ENCODE measurements at places on chromosomes 11 and 22.

GRCh38 chr11:17479284-17480214, 2.9 kb upstream of the ABCC8 start:
- DNase-seq = no peak

DNA sequence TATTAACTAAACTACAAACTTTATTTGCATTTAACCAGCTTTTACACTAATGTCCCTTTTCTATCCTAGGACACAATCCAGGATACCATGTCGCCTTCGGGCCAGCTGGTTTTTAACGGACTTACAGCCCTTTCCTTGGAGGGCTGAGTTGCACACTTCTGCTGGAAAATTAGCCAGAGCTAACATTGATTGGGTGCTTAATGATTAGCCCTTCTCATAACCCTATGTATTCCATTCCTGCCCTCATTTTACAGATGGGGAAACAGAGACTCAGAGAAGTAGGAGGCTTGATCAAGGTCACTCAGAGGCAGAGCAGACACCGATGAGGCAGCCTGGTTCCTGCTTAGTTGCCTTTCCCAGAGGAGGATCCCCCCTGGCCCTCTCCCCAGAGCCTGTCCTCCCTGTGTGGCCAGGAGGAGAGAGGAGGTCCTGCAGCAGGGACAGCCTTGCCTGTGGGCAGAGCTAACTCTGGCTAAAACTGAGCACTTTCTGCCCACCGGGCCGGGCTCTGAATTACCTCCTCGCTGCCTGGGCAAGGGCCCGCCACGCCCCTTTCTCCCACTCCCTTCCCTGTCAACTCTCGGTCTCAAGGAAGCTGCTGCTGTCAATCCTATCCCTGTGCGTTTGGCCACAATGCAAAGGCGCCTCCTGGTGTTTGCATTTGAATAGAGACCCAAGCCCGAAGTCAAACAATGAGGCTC, 59.6 kb upstream of the PAX6 start:
- no peak for DNase-seq

DNA sequence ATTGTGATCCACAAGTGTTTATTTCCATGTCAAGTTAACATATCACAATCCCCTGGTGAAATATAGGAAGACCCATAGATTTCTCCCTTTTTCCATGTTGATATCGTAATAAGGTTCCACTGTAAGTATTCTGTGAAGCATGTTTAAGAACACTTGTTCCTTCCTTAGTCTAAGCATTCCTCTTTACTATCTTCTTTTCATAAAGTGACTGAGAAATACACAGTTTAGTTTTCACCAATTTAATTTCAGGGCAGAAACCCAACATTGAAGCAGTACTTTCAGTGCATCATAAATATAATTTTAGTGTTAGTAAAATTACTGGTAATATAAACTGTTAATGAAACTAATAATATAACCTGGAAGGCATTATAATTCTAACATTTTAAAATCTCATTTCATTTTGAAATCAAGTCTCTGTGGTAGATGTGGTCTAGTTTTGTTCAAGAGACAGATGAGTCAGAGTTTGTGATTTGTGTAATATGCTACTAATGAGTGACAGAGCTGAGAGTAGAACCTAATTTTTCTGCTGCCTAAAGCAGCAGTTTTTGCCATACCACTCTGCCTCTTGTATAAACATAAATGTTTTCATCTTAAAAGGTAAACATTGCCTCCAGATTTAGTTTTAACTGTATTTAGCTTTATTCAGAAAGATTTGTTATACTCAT, 79.4 kb downstream of the ATM start:
- no peak for DNase-seq

- no peak for DNase-seq
Observed at GRCh38 chr11:88480223-88480622, 142.7 kb upstream of the CTSC start.

DNA sequence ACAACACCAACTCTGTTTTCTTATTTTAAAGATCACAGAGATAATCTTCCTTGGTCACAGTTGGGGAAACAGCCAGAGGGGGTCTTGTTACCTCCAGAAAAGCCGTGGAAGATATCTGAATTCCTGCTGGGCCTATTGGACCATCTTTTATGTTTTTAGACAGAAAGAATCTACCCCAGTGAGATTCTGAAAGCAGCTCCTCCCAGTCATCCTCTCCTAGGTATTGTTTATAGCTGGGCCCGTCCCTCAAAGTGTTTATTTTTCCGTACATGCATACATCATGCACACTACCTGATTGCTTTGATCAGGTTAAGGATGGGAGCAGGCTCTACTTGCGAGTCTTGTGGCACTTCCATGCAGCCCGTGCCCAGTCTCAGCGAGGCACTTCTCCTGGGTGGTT, 742.4 kb downstream of the NTM start:
- DNase-seq = no peak

GRCh38 chr11:937841-938261, 12.2 kb downstream of the AP2A2 start:
- DNase-seq = no peak

- no peak for DNase-seq
Observed at GRCh38 chr22:19750507-19751490, 9.8 kb upstream of the TBX1 start.

GRCh38 chr11:19547044-19547443, 165.6 kb upstream of the NAV2 start:
- no peak for DNase-seq

GRCh38 chr11:125564357-125564756, 4.9 kb upstream of the EI24 start:
- DNase-seq = no peak

- peak; percentile 43 for DNase-seq
Observed at GRCh38 chr11:61567286-61568061, 13.4 kb downstream of the SYT7 start.

GRCh38 chr11:120035756-120036155, 102.2 kb downstream of the TRIM29 start:
- no peak for DNase-seq

DNA sequence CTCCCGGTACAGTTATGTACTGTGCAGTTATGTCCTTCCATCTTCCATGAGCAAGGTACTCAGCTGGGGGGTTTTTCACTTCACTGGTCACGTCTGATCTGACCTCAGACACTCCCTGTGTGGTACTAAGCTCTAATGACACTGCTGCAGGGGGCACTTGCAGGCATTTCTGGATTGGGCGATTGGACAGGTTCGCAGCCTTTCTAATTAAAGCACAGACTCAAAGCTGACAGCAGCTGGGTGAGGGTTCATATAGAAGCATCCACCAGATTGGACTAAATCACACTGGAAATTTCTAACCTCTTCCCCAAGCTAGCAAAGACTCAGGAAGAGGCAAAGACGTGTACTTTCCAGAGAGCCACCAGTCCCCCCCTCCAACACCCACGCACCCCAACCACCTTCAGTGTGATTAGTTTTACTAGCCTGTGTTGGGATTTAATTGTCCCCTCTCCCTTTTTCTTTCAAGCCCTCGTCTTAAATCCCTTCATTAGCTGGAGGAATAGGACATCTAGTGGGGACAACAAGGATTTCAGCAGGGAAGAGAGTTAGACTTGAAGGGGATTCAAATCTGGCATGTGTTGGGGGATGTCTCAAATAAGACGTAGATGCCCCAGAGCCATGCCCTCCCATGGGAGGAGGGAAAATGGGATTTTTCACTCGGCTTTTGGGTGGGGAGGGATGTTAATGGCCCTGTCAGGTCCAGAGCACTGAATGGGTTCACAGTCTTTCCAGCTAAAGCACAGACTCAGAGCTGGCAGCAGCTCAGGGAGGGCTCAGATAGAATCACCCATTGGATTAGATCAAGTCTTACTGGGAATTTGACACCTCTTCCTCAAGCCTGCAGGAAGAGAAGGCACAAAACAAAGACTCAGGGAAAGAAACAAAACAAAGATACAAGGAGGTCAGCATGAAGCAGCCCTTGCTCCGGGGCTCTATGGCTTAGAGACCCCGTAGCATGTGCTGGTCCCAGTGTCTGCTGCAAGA, 10.9 kb downstream of the INS start:
- no peak for DNase-seq

- DNase-seq = no peak
Observed at GRCh38 chr11:134480136-134480712, 68.2 kb upstream of the B3GAT1 start.

- no peak for DNase-seq
Observed at GRCh38 chr22:20885557-20886323, 26.9 kb downstream of the SNAP29 start.

DNA sequence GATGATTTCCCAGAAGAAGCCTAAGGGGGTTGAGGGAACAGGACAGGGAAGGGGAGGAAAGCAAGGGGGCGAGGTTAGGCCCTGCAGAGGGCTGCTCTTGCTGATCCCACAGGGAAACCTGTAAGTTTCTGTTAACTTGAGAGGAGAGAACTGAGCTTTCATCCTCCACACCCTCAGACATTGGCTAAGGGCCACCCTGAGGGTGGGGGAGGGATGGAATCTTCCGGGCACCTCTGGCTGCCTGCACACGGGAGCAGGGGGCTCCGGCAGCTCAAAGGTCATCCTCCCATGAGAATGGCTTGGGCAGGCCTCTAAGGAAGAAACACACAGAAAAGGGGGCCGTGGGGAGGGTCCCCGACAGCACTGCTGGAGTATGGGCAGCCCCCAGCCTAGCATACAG, 108.1 kb downstream of the TSPAN18 start:
- no peak for DNase-seq

DNA sequence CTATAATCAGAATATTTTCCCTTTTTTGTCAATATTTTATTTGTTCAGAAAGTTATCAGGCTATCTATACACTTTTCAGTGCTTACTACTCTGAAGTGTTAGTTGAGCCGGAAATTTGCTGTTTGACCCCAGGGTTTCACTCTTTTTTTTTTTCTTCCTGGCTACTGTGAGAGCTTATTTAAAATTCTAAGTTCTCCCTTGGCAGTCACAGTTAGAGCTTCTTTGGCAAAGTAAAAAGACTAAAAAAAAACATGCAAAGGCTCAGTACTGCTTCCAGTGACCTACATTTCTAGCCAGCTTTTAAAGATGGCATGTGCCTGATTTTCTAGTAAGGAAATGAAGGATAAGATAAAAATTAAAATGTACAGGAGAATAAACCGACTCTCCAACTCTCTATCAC, 48.4 kb downstream of the ELP4 start:
- no peak for DNase-seq

- no peak for DNase-seq
Observed at GRCh38 chr11:101765932-101766331, 148.9 kb upstream of the CEP126 start.

- DNase-seq = no peak
Observed at GRCh38 chr11:65685981-65686380, 23.3 kb upstream of the RELA start.

- no peak for DNase-seq
Observed at GRCh38 chr11:74971424-74971823, 17.3 kb upstream of the NEU3 start.

GRCh38 chr22:18023509-18024275, 669 bp downstream of the MICAL3 start:
- no peak for DNase-seq

GRCh38 chr11:86246293-86246675, 1.7 kb downstream of the EED start:
- no peak for DNase-seq

GRCh38 chr11:123145220-123145619, 49.8 kb downstream of the CLMP start:
- no peak for DNase-seq

GRCh38 chr11:8267831-8268529, 4.3 kb upstream of the LMO1 start:
- DNase-seq = no peak

GRCh38 chr11:91952056-91952455, 272.6 kb upstream of the FAT3 start:
- DNase-seq = no peak

DNA sequence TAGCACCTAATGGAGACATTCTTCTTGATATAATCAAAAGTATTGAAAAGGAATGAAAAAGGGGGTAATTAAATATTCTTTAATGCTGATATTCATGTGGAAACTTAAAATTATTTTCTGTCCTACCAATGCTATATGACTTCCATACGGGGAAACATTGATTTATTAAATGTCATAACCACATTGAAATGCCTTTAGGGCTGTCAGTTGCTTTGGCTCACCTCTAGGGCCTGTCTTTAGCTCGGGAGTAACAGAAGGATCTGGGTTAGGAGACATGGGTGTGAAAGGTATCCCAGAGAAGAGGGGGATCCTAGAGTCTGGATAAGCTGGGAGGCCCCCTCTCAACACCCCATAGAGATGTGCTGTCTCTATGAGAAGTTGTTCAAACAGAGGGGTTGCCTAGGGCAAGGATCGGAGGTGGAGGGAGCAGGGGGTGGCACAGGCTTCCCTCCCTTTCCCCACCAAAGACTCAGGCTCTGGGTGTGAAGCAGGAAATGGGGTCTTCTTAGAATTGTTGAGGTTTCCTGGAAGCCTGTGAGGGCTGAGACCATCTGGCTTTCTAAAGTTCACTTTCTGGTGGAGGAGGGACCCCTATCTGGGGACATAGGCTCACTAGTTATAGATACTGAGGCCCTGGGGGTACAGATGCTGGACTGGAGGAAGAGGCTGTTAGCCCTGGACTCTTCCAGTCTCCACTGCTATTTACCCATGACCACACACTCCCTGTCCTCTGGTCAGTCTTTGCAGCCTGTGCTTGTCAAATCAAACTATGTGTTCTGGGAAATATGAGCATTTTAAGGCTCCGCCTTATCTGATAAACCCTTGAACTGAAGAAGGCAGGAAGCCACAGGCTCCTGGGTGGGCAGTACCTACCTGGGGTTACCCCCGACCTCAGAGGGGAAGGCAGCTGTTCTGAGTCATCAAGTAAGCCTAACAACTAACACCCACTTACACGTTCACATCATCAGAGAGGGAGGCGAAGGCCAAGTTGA, 55.8 kb upstream of the RRAS2 start:
- peak; percentile 51 for DNase-seq

DNA sequence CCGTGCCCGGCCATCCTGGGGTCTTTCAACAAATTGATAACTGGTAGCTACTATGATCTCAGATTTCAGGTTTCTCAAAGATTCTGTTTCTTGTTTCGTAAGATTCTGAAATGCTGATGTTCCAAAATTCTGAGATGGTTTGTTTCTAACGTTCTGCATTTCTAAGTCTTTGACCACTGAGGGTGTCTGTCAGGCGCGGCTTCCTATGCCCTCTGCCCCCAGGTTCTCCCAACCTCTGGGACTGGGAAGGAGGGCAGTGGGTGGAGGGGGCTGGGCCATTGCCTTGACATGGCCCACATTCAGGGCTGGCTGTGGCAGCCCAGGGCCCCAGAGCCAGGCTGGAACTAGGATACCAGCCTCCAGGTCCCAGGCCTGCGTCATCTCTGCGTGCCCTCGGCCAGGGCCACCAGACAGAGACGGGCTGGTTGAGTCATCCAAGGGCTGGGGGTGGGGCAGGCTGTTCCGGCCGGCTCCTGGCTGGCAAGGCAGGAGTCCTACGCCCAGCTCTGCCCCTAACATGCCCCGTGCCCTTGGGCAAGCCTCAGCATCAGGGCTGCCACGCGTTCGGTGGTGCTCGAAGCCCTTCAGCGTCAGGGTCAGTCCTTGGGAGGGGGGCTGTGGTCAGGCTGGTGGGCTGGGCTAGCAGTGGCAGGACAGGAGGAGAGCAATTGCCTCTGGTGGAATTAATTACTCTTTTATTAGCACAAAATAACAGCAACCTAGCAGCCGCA, 5.2 kb downstream of the TMEM134 start:
- no peak for DNase-seq

GRCh38 chr11:10979529-10979928, 121.7 kb upstream of the ZBED5 start:
- DNase-seq = no peak
